ENCODE measurements at places on chromosomes 13 and 19. TPM values are rescaled to one million over a fixed set of nuclear protein-coding genes. Genes with fewer than 3 reads are reported as not detected.

PABPC3 gene
- total RNA-seq: 0.17 TPM

IGSF23 gene
- not detected for total RNA-seq

LEUTX gene
- not detected for total RNA-seq

GRCh38 chr19:15466851-15467733 is 2.7 kb upstream of the RASAL3 start:
- no peak for DNase-seq

- DNase-seq: no peak
Observed at GRCh38 chr19:28330831-28331230, 882.1 kb downstream of the UQCRFS1 start.

- no peak for DNase-seq
Observed at GRCh38 chr19:5447700-5448311, 7.4 kb upstream of the ZNRF4 start.

IL12RB1 gene
- 0.75 TPM for total RNA-seq

GRCh38 chr13:40275636-40276035 is 390.8 kb downstream of the FOXO1 start:
- no peak for DNase-seq

DNA sequence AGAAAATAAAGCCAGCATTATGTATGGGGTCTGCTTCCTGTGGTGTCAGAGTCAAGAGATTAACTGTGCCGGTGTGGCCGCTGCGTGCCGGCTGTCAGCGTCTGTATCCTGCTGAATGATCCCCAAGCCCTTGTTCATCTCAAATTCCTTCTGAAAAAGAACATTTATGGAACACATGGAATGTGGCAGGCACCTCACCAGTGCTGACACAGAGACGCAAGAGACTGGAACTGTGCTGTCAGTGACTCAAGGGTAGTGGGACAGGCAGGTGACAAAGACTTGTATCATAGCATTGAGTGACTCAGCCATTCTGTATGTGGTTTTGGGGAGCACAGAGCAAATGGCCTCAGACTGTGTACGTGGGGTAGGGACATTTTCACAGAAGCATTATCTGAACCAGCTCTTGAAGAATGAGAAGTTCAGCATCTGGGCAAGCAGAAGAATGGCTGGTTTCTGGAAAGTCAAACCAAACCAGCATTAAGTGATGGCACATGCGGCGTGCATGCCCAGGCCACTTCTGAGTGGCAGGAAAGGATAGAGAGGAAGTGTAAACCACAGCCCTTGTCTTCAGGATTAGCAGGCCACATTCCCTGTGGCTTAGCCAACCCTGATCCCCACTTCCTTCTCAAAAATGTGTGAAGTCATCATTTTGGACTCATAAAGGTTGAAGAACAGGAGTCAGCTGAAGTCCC is 54.0 kb upstream of the IRS2 start:
- DNase-seq: no peak

MCEMP1 gene
- 0.42 TPM for total RNA-seq

DNA sequence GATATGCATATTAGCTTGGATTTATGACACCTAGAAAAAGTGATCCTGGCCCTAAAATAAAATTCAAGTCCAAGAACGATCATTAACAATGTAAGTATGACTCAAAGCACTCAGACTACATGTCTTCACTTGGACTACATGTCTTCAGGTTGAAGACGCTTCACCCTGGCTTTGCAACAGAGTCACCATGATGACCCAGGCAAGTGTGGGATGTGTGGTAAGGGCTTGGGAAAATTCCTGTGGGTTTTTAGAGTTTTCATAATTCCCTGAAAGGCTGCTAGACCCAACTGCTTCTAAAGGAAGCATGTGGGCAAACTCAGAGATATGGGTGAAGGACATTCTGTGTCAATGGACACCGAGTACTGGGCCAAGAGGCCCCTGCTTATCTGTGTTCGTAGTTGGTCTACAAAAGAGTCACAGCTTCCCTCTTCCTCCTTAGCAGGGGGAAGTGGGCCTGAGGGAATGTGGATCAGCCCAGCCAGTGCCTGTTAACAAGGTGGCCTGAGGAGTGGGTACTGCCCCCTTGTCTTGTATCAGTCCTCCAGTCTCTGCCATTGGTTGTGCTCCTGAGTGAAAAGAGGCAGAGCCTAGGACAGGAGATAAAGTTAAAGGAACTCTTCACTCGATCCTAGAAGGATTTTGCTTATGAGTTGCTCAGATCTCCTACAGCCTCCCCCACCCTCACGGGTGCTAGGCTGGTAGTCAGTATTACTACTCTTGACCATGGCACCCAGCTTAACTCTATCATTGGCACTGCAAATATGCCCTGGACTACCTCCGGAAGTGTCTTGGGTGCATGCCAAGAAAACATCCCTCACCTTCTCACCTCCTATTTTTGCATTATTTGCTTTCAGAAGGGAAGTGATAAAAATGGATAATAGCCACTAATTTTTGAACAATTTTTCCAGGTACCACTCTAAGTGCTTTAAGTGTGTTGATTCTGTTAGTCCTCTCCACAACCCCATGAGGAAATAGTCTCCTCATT is 406.3 kb downstream of the COG6 start:
- peak; percentile 80 for DNase-seq

DNA sequence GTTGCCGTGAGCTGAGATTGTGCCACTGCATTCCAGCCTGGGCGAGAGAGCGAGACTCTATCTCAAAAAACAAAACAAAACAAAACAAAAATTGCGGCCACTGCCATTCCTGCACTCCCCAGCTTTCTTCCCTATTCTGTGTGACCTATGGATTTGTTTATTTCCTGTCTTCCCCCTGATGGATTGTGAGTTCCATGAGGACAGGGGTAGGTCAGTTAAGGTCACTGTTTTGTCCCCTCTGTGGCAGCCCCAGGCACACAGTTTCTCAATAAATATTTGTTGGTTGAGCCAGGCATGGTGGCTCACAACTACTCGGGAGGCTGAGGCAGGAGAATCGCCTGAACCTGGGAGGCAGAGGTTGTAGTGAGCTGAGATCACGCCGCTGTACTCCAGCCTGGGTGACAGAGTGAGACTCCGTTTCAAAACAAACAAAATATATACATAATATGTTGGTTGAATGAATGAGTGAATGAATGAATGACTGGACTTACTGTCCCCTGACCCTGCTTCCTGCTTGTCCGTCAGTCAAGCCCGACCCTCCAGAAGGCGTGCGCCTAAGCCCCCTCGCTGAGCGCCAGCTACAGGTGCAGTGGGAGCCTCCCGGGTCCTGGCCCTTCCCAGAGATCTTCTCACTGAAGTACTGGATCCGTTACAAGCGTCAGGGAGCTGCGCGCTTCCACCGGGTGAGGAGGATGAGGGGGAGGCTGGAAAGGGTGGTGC is 5.0 kb downstream of the EBI3 start:
- DNase-seq: no peak

DNA sequence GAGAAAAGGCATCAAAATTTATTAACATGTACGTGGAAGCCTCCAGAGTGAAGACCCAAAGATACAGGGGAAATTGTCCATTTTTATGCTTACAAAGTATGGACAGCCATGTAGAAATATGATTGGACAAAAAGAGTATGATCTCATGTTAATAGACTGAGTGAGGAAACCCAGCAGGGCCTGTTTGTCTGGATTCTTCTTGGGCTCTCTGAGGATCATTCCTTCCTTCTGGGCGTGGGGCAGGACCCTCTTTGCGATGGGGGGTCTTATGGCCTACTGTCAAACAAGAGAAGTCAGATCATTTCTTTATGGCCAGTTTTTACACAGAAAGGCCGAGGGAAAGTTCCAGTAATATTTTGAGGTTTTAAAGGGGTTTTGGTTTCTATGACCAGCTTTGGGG is 110.8 kb downstream of the ESD start:
- no peak for DNase-seq

DNA sequence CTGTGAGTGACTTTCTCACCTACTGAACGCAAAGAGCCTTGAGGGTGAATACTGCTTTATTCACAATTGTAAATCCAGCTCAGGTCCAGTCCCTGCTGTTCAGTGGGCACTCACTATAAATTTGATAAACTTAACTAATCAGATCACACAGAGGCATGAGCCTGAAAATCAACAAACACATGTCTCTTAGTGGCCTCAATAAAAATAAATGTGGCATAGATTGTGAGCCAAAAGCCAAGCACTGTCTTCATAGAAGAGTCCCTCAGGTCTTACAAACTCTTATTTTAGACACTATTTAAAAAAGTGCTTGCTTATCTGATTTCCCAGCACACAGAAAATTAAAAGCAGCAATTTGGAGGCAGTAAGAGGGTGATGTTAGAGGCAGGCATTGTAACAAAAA is 957.7 kb downstream of the SLITRK5 start:
- DNase-seq: no peak

DNA sequence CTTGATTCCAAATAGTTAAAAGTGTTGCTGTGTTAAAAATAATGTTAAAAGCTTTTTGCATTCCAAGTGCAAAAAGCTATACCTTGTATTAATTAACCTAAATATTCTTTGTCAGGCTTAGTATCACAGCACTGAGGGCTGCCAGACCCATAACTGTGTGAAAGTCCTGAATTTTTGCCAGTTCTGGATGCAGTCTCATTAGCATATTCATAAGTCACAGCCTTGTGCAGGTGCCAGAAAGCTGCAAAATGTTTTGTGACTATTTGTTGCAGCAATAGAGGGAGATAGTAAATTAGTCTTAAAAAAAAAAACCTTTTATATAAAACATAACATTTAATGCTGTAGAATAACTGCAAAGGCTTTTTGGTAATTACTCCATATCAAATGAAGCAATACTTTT is 56.6 kb downstream of the SLITRK1 start:
- DNase-seq: no peak

GRCh38 chr19:48819366-48819816 is 8.6 kb upstream of the BCAT2 start:
- DNase-seq: peak; percentile 97

- DNase-seq: no peak
Observed at GRCh38 chr13:26656919-26657318, 99.4 kb downstream of the WASF3 start.

GRCh38 chr13:41709511-41709910 is 251.4 kb downstream of the VWA8 start:
- DNase-seq: no peak

ZNF610 gene
- total RNA-seq: 1.3 TPM

DNA sequence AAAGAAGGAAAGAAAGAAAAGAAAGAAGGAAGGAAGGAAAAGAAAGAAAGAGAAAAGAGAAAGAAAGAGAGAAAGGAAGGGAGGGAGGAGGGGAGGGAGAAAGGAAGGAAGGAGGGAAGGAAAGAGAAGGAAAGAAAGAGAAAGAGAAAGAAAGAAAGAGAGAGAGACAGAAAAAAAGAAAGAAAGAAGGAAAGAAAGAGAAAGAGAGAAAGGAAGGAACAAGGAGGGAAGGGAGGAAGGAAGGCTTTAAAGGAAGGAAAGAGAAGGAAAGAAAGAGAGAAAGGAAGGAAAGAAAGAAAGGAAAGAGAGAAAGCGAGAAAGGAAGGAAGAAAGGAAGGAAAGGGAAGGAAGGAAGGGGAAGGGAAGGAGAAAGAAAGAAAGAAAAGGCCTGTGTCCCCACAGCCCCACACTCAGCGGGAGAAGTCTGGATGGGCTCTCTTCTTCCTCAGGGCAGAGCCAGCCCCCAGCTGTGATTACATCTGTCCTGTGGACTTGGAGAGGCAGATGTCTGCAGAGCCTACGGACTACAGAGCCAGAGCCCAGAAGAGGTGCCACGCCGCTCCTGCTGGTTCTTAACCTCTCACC is 9.6 kb downstream of the PTPRH start:
- no peak for DNase-seq

GRCh38 chr13:33191425-33192210 is 93.9 kb downstream of the STARD13 start:
- no peak for DNase-seq

LRP3 gene
- total RNA-seq: 50.7 TPM

ZSCAN4 gene
- total RNA-seq: not detected

DNA sequence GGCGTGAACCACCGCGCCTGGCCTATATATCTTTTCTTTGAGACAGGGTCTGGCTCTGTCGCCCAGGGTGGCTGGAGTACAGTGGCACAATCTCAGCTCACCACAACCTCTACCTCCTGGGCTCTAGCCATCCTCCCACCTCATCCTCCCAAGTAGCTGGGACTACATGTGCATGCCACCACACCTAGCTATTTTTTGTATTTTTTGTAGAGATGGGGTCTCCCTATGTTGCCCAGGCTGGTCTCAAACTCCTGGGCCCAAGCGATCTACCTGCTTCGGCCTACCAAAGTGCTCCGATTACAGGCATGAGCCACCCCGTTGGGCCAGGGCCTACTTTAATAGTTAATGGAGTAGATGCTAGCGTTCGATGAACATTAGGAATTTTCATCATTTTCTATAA is 3.4 kb downstream of the TNPO2 start:
- DNase-seq: no peak

Measured in esophagus muscularis mucosa (tissue), 4 donors.